NCI-H524 treated with DMSO at 0.1 percent for 48 hours (cell line): ENCODE measurements at places on chromosomes 6 and 20.

GRCh38 chr6:2510316-2510715 is 240.4 kb downstream of the MYLK4 start:
- no peak for DNase-seq

- no peak for DNase-seq
Measured at GRCh38 chr6:146903451-146903850, 300.8 kb upstream of the STXBP5 start.

DNA sequence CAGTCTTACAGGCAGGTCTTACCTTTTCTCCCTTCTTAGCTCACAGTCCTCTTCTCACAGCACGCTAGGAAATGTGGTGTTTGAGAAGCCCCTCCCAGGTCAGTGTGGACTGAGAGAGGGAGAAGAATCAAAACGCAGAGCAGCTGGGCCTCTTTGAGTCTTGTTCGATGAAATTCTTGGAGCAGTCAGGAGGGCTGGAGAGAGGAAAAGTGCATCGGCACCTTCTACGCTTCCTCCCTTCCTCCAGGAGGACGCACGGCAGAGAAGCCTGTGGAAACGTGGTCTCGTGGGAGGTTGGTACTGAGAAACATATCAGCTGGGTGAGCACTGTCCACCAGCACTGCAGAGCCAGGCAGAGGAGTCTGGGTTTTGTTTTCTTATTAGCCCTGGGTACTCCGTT is 52.7 kb downstream of the TXLNB start:
- DNase-seq, result no peak

DNA sequence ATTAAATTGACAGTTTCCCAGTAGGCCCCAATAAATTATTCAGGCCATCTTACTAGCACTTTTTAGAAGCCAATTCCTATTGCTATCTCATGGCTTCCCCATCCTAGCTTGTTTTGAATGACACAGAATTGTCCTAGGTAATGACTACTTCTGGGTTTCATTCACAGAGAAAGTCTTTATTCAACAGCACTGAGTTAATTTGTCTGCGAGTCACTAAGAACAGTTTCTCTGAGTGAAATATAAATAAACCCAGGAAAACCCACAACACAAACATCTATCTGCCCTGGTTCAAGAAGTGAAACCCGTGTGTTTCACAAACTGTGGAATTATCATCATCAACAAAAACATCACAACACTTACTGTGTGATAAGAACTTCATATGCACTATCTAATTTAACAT is 1366.8 kb downstream of the EPHA7 start:
- no peak for DNase-seq

DNA sequence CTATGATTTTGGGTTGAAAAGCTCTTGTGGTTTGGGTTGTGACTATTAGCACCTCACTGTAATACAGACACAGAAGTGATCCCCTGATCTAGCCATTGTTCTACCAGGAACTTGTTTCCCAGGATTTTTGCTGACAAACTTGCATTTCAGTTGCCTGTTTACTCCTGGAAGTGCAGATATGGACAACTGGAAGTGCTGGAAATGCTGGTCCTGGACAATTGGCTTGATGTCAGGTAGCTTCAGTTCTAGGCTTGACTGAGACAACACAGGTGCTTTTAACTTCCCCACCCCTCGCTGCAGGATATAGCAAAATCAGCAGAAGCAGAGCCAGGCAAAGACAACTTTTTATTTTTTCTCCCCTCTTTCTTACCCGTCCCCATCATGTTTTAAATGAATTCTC is 27.1 kb upstream of the FBXO30 start:
- no peak for DNase-seq
